ENCODE measurements at places on chromosomes 4 and X. TPM values are rescaled to one million over a fixed set of nuclear protein-coding genes. Genes with fewer than 3 reads are reported as not detected.

The ZDHHC15 gene
- total RNA-seq, result 2.7 TPM

The CXorf65 gene
- total RNA-seq, result not detected

The HERC5 gene
- 5.5 TPM for total RNA-seq

The LIN54 gene
- total RNA-seq, result 7.2 TPM

The RAB9B gene
- 35.3 TPM for total RNA-seq

The COX7B2 gene
- not detected for total RNA-seq

The ARMCX2 gene
- 41.0 TPM for total RNA-seq

- H3K27ac ChIP-seq, result no peak overlapping the region
- H3K4me3 ChIP-seq, result no peak overlapping the region
- peaks cover 34% of the 10 kb centered on the region for H3K4me1 ChIP-seq
- H3K36me3 ChIP-seq, result no peaks in the 10 kb centered on the region
- no peak for DNase-seq
Measured at GRCh38 chr4:152530600-152530999, 5.3 kb downstream of the FBXW7 start.

- peak; percentile 18 for DNase-seq
- H3K27me3 ChIP-seq, result peaks cover 90% of the 10 kb centered on the region
- H3K36me3 ChIP-seq, result no peaks in the 10 kb centered on the region
- H3K27ac ChIP-seq, result peak overlapping the region; percentile 97
Measured at GRCh38 chrX:40108162-40108958, 10.6 kb upstream of the BCOR start.

- H3K27ac ChIP-seq, result no peak overlapping the region
- no peaks in the 10 kb centered on the region for H3K4me1 ChIP-seq
- no peak for DNase-seq
- H3K36me3 ChIP-seq, result no peaks in the 10 kb centered on the region
Measured at GRCh38 chr4:105662935-105663675, 45.4 kb downstream of the INTS12 start.

DNA sequence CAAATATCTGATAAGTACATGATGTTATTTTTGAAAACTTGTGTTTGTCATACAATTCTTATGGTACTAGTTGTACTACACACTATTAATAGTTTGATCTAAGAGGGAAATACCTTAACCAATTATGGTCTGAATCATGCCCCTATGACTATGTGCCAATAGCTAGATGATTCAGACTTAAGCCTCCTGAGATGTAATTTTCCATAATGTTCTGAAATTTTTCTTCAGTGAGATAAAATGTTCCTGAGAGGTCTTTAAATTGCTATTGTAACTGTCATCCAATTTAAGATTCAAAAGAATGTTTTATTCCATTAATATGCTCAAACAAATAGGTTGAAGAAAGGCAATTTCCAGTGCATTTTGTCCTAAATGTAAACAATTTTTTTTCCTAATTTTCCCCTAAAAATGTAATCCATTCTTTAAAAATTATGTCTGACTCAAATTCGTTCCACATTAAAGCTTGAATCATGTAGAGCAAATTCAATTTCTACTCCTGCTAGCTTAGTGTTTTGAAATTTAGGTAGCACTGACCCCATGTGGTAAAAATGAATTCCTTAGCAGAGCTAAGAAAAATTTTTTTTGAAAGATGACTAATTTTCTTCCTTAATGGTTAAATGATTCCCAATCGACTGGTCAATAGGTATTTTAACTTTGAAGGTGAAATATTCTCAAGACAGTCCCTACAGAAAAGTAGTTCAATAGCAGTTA, 49.1 kb downstream of the APOOL start:
- no peak overlapping the region for H3K27ac ChIP-seq
- no peaks in the 10 kb centered on the region for H3K27me3 ChIP-seq
- H3K4me3 ChIP-seq, result no peak overlapping the region

- DNase-seq, result no peak
- no peak overlapping the region for H3K4me3 ChIP-seq
- H3K27me3 ChIP-seq, result no peaks in the 10 kb centered on the region
- peaks cover 8% of the 10 kb centered on the region for H3K4me1 ChIP-seq
- no peak overlapping the region for H3K27ac ChIP-seq
Measured at GRCh38 chrX:150879855-150880807, 18.3 kb downstream of the CD99L2 start.

- H3K4me1 ChIP-seq, result no peaks in the 10 kb centered on the region
- DNase-seq, result no peak
- H3K27me3 ChIP-seq, result no peaks in the 10 kb centered on the region
- H3K36me3 ChIP-seq, result no peaks in the 10 kb centered on the region
Measured at GRCh38 chrX:3476973-3477372, 130.5 kb upstream of the MXRA5 start.

GRCh38 chrX:109600237-109600651, 24.7 kb downstream of the KCNE5 start:
- no peak overlapping the region for H3K27ac ChIP-seq
- no peaks in the 10 kb centered on the region for H3K4me1 ChIP-seq
- H3K27me3 ChIP-seq, result peaks cover 26% of the 10 kb centered on the region
- no peak for DNase-seq

GRCh38 chr4:11631416-11631815, 202.7 kb upstream of the HS3ST1 start:
- no peaks in the 10 kb centered on the region for H3K36me3 ChIP-seq
- H3K27ac ChIP-seq, result no peak overlapping the region
- H3K27me3 ChIP-seq, result no peaks in the 10 kb centered on the region
- DNase-seq, result no peak
- H3K4me1 ChIP-seq, result no peaks in the 10 kb centered on the region
- H3K4me3 ChIP-seq, result no peak overlapping the region

DNA sequence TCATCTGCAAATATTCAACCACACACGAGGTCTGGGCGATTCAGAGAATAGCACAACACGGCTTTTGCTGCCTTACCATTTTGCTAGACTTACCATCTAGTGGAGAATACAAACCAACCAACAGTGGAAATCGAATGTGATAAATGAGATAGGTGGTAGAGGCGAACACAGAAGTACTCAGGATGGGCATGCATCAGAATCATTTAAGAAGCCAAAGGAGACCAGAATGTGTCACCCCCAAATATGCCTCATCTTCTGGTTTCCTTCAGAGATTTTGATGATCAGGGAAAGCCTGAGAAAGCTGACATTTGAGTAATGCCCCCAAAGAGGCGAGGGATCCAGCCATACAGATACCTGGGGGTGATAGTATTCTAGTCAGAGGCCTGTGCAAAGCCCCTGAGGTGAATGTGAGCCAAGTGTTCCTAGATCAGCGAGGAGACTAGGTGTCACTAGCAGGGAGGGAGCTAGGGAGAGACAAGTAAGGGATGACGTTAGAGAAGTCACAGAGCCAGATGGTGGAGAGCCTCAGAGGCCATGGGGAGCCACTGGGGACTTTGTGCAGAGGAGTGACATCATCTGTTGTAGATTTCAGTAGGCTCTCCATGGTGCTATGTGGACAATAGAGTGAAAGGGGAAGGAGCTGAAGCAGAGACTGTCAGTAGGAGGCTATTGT, 1.7 kb downstream of the MTMR1 start:
- H3K4me1 ChIP-seq, result peaks cover 12% of the 10 kb centered on the region
- H3K27ac ChIP-seq, result peak overlapping the region; percentile 81
- H3K36me3 ChIP-seq, result no peaks in the 10 kb centered on the region
- no peaks in the 10 kb centered on the region for H3K27me3 ChIP-seq
- no peak for DNase-seq

DNA sequence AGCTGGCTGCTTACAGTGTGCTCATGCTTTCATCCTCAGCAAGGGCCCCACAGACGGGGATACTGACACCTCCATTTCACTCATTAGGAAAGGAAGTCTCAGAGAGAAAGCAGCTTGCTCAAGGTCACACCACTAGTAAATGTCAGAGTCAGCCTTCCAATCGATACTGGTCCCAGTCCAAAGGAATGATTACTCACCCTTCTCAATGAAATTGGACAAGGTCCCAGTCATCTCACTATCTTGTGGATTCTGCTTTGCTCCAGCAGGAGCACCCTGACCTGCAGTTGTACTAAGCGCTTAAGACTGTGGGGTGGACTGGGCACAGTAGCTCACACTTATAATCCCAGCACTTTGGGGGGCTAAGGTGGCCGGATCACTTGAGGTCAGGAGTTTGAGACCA, 132.2 kb upstream of the SLC34A2 start:
- no peak for DNase-seq
- no peaks in the 10 kb centered on the region for H3K27me3 ChIP-seq
- H3K27ac ChIP-seq, result no peak overlapping the region
- H3K4me1 ChIP-seq, result no peaks in the 10 kb centered on the region
- H3K36me3 ChIP-seq, result no peaks in the 10 kb centered on the region
- no peak overlapping the region for H3K4me3 ChIP-seq

DNA sequence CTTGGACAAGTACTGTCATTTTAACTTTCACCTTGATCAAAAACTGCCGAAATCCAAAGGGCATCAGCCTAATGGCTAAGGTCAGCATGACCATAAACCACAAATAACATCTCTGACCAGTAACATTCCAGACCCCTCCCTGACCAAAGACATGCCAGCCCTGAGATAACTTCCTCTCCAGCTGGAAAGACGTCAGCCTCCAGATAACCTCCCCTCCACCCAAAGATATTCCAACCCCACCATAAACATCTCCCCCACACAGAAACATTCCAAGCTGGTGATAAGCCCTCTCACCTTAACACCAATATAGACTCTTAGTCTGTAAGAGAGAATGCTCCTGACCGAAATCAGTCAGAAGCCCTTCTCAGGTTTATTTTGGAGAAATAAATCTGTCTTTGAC, 7.4 kb downstream of the PPP1R2C start:
- no peaks in the 10 kb centered on the region for H3K36me3 ChIP-seq
- H3K27me3 ChIP-seq, result no peaks in the 10 kb centered on the region
- no peak overlapping the region for H3K27ac ChIP-seq
- DNase-seq, result no peak
- H3K4me3 ChIP-seq, result no peak overlapping the region

DNA sequence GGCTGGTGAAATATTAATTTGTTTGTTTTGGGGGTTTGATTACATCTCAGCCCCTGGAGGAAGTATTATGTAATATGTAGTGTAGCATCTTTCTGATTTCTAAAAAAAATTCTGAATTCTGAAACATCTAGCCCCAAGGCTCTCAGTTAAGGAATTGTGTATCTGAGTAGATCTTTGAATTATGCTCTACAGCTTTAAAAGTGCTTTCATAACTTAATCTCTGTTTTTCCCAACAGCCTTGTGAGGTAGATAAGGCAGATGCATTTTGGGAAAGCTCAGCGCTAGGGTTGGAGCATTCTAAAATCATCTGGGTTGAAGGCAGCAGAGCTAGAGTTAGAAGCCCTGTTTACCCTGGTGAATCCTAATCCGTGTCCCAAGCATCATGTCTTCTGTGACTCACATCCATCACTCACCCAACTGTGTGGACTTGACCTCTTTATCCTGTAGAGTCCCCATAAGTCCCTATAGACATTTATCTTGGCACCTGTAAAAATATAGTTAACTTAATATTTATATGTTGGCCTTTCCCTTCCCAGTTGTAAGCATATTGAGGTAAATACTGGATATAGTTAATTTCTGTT, 49.8 kb downstream of the FNIP2 start:
- H3K36me3 ChIP-seq, result no peaks in the 10 kb centered on the region
- no peak overlapping the region for H3K27ac ChIP-seq
- peaks cover 85% of the 10 kb centered on the region for H3K4me1 ChIP-seq

GRCh38 chrX:132470831-132471230, 18.0 kb downstream of the MBNL3 start:
- H3K4me1 ChIP-seq, result no peaks in the 10 kb centered on the region
- DNase-seq, result no peak
- H3K27me3 ChIP-seq, result no peaks in the 10 kb centered on the region

DNA sequence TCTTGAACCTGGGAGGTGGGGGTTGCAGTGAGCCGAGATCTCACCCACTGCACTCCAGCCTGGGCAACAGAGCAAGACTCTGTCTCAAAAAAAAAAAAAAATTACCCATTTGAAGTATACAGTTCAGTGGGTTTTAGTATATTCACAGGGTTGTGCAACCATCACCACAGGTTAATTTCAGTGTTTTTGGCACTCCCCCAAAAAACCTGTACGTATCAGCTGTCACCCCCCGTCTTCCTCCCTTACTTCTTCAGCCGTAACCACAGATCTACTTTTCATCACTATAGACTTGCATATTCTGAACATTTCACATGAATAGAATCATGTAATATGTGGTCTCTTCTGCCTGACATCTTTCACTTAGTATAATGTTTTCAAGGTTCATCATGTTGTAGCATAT, 11.7 kb upstream of the PTTG2 start:
- H3K27ac ChIP-seq, result no peak overlapping the region
- no peak overlapping the region for H3K4me3 ChIP-seq
- H3K36me3 ChIP-seq, result no peaks in the 10 kb centered on the region
- no peak for DNase-seq

- no peaks in the 10 kb centered on the region for H3K36me3 ChIP-seq
- H3K4me1 ChIP-seq, result peaks cover 18% of the 10 kb centered on the region
- H3K4me3 ChIP-seq, result no peak overlapping the region
- H3K27me3 ChIP-seq, result no peaks in the 10 kb centered on the region
- H3K27ac ChIP-seq, result no peak overlapping the region
Measured at GRCh38 chr4:76090241-76090691, 15.8 kb downstream of the ART3 start.

- no peaks in the 10 kb centered on the region for H3K4me1 ChIP-seq
- no peak overlapping the region for H3K4me3 ChIP-seq
- no peak overlapping the region for H3K27ac ChIP-seq
- no peaks in the 10 kb centered on the region for H3K36me3 ChIP-seq
- no peaks in the 10 kb centered on the region for H3K27me3 ChIP-seq
Measured at GRCh38 chrX:107547621-107548020, 80.7 kb upstream of the PRPS1 start.

DNA sequence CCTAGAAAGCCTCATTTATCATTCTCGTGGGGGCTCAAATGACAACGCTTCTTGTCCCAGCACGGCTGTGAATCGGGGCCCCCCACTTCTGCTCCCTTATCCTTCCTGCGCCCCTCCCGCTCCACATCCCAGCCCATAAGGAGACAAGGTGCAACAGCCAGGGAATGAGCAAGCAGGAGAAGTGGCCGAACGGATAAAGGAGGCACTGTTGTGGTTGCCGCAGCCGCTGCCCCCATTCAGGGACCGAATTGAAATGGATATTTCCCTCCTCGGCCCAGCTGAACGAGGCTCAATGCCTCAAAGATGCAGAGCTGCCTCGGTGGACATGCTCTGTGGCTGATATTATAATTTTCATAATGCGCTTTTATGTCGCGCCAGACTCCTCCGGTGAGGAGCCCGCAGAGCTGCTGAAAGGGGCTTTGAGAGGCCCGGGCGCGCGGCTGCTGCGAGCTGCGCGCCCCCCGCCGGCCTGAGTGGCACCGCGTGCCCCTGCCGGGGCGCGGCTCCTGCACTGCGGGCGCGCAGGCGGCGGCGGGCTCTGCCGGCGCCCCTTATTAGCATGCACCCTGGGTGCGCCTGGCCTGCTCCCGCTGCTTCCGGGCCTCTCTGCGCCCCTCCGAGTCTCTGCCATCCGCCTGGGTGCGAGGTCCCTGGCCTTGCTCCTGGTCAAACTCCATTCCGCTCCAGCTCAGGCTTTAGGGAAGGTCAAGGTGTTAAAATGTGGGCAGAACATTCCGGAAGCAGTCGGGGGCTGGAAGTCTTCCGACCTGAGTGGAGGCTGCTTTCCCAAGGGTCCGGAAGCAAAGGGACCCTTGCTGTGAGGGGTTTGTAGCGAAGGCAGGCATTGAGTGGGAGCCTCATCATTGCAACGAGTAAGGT, 68.2 kb upstream of the TMEM33 start:
- no peak overlapping the region for H3K4me3 ChIP-seq
- H3K36me3 ChIP-seq, result no peaks in the 10 kb centered on the region
- H3K4me1 ChIP-seq, result peaks cover 18% of the 10 kb centered on the region
- H3K27me3 ChIP-seq, result peaks cover 96% of the 10 kb centered on the region
- no peak for DNase-seq
